ENCODE measurements at places on chromosomes 4 and X.

GRCh38 chrX:109040057-109040456 is 303.7 kb upstream of the IRS4 start:
- no peak for DNase-seq

DNA sequence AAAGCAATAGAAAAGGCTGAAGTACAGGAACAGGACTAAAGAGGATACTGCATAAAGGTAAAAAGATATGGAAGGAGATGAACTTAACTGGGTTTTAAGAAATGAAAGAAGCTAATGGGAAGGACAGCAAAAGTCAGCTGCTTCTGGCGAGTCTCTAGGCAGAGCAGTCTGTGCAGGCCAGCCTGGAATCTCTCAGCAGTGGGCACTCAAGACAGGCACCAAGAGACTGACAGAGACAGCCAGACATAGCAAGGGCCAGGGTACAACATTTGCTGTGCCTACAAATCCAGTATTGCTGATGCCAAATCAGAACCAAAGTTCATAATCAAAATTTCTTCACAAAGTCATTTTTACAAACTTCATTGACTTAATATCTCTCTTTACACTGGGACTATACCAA is 62.4 kb downstream of the SPOCK3 start:
- no peak for DNase-seq

DNA sequence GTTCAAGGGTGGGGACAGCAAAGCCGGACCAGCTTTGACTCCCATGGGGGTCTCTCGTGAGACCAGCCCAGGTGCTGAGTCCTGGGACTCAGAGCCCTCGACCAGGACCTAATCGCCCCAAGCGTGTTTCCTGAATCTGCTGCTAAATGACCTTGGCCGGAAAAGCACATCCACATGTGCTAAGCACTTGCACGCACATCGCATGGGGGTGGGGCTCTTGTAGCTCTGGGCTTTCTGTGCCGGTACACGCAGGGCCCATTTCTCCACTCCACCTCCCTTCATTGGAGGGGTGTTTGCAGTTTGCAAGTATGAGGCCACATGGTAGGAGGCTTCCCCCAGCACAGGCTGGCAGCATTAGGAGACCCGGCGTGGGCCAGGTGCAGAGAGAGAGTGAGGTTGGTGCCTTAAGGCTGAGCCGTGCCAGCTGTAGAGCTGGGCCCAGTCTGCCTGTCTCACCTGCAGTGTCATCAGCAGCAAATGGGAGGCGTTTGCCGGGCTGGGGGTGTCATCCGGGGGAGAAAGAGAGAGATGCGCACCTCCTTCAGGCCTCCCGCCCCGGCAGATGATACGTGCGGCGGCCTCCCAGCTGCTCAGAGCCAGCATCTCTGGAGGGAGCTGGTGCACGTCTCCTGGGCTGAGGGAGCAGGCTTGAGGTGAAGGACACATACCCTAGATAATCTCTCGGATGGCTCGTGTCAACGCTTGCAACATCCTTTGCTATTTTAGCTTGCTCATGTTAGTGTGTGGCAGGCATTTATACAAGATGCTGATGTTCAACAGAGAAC is 45.2 kb upstream of the CLCN4 start:
- DNase-seq: no peak

DNA sequence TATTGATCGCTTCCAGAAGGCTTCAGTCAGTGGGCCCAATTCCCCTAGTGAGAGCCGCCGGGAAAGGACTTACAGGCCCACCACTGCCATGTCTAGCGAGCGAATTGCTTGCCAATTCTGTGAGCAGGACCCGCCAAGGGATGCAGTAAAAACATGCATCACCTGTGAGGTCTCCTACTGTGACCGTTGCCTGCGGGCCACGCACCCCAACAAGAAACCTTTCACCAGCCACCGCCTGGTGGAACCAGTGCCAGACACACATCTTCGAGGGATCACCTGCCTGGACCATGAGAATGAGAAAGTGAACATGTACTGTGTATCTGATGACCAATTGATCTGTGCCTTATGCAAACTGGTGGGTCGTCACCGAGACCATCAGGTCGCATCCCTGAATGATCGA is 15.3 kb downstream of the MID2 start:
- no peak for DNase-seq

GRCh38 chr4:10893395-10893794 is 208.8 kb upstream of the CLNK start:
- DNase-seq: no peak

DNA sequence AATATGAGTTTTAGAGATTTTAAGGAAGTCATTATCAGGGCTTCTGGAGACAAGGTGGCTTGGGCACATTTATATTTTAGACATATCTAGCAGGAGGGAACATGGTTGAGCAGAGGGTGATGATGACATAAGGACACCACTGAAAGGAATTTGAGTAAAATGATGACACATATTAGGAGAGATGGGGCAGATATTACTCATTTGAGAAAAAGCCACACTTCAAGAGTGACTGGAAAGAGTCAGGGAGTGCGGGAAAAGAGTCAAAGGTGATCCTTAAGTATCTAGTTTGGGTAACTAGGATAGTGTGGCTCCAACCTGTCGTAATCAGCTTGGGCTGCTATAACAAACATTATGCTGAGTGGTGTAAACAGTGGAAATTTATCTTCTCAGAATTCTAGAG is 377.7 kb downstream of the PACRGL start:
- no peak for DNase-seq

DNA sequence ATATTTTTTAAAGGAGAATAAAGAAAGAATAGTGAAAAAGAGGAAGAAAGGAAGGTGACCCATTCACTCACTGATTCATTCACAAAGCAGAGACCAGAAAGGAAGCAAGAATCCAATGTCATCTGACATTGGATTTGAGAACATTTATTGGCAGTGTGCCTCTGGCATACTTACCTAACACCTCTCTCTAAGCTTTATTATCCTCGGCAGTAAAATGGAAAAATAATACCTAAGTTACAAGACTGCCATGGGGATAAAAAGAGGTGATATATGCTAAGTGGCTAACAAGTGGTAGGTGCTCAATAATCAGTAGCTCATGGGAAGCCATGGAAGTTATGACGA is 41.6 kb upstream of the PPARGC1A start:
- no peak for DNase-seq

- DNase-seq: no peak
Observed at GRCh38 chrX:13939741-13940597, 89.7 kb downstream of the GEMIN8 start.

DNA sequence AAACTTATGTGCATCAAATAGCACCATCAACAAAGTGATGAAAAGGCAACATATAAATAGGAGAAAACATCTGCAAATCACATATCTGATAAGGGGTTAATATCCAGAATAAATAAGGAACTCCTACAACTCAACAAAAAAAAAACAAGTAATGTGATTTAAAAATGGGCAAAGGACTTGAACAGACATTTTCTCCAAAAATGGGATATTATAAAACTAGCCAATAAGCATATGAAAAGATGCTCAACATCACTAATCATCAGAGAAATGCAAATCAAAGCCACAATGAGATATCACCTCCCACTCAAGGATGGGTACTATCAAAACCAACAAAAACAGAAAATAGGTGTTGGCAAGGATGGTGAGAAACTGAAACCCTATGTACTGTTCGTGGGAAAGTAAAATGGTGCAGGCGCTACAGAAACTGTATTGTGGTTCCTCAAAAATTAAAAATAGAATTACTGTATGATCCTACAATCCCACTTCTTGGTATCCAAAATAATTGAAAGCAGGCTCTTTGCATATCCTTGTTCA is 2.4 kb downstream of the DNAJB14 start:
- DNase-seq: no peak

DNA sequence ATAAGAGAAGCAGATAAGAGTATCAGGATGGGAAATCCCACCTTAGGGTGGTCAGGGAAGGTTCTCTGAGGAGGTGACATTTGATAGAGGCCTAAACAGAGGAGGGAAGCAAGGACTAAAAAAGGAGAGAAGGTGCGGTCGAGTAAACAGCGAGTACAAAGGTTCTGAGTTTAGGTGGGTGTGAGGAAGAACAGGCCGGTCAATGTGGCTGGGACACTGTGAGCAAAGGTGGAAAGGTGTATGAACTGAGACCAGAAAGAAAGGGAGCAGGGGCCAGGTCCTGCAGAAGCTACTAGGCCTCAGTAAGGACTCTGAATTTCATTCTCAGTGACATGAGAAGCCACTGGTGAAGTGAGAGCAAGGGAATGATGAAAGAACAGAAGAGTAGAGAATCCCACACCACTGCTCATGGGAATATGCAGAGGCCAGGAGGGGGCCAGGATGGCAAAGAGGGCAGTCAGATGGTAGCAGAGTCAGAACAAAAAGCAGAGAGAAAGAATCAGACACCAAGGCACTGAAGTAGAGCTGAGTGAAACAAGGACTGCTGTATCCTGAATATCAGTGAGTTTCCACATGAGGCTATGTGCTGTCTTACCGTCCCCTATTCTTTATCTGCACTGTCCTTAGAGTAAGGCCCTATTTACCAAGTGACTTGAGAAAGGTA is 18.0 kb downstream of the PRSS48 start:
- no peak for DNase-seq

- DNase-seq: no peak
Observed at GRCh38 chrX:39613482-39613995, 484.2 kb downstream of the BCOR start.

DNA sequence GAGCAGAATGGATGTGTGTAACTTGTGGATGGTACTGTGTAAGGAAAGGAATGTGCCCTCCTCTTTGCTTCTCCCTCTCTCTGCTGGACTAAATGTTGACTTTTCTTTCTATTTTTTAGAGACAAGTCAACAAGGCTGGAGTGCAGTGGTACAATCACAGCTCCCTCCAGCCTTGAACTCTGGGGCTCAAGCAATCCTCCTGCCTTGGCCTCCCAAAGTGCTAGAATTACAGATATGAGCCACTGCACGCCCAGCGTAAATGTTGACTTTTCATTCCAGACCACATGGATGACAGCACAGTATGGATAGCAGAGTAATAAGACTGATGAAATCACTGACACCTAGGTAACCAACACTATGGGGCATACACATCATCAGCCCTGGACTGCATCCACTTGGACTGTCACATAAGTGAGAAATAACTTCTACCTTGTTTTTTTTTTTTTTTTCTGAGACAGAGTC is 5.1 kb upstream of the RPS3A start:
- DNase-seq: no peak

DNA sequence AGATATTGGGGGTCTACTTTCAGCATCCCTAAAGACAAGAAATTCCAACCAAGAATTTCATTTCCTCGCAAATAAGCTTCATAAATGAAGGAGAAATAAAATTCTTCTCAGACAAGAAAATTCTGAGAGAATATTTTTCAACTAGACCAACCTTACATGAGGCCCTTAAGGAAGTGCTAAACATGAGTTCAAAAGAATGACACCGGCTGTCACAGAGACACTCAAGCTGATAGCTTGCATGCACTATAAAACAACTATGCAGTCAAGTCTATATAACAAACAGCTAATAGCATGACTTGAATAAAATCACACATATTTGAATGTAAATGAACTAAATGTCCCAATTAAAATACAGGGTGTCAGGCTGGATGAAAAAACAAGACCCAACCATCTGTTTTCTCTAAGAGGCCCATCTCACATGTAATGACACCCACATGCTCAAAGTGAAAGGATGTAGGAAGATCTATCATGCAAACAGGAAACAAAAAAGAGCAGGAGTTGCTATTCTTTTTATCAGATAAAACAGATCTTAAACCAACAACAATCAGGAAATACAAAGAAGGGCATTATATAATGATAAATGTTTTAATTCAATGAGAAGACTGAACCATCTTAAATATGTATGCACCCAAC is 27.2 kb downstream of the FAAH2 start:
- DNase-seq: no peak

DNA sequence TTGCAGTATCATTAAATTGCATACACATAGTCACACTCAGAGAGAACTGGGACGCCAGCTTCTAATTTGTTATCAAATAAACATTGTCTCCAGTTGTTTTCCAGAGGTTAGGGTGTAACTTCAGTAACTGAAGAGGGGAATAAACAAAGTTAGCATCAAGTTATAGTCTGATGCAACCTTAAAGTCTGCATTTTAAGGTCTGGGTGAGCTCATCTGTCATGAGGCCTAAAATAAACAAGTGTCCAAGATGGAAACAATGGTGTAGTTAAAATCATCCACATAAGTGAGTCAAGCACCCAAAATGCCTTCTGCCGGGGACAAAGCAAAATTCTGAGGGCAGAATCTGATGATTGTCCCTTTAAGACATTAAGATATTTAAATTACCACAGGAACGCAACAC is 70.3 kb upstream of the EMCN start:
- DNase-seq: no peak

DNA sequence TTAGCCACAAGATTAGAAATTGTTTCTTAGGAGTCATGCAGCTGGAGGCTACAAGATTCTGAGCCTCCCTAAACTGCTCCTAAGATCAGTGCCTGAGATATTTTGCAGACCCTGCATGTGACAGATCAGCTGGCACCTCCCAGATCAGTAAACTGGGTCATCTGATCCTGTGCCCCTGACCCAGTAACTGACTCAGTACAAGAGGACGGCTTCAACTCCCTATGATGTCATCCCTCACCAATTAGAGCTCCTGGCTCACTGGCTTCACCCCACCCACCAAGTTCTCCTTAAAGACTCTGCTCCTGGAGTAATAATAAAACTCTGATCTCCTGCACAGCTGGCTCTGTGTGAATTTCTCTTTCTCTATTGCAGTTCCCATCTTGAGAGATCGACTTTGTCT is 45.4 kb upstream of the PNPLA4 start:
- DNase-seq: no peak

GRCh38 chrX:17380221-17380620 is 5.2 kb downstream of the NHS start:
- no peak for DNase-seq

- DNase-seq: no peak
Observed at GRCh38 chrX:112874614-112875013, 34.0 kb upstream of the AMOT start.

DNA sequence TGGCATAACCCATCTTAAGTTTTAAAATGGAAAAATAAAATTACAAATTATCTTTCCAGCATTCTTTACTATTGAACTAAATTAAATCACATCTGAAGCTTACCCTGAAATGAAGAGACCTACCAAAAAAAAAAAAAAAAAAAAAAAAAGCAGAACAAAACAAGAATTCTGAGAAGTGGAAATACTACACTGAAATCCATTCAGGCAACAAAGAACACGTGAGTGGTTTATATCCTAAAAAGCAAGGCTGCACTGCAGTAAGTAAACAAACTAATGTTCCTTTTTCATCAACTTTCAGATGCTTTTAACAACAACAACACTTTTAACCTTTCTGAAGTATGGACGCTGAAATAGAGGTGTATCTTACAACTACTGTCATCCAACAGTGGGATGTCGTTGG is 7.5 kb downstream of the FRYL start:
- no peak for DNase-seq

- no peak for DNase-seq
Observed at GRCh38 chr4:70670332-70671014, 4.2 kb upstream of the JCHAIN start.

- no peak for DNase-seq
Observed at GRCh38 chr4:11367371-11367770, 61.3 kb downstream of the HS3ST1 start.

DNA sequence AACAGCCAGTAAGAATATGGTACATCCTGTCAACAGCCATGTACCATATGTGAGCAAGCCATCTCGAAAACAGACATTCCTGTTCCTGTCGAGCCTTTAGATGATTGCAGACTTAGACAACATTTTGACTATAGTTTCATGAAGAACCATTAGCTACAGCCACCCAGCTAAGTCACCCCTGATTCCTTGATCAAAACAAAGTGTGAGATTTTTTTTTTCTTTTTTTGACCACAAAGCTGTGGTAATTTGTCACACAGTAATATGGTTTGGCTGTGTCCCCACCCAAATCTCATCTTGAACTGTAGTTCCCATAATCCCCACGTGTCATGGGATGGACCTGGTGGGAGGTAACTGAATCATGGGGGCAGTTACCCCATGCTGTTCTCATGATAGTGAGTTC is 15.2 kb upstream of the HADH start:
- no peak for DNase-seq

GRCh38 chr4:126405369-126405982 is 1090.7 kb downstream of the FAT4 start:
- DNase-seq: no peak
